ENCODE measurements at places on chromosomes 1 and 21.

GRCh38 chr1:19650416-19651140 lies 6.5 kb downstream of the NBL1 start:
- no peak for DNase-seq

GRCh38 chr1:224407571-224408293 lies 26.9 kb downstream of the WDR26 start:
- no peak for DNase-seq

DNA sequence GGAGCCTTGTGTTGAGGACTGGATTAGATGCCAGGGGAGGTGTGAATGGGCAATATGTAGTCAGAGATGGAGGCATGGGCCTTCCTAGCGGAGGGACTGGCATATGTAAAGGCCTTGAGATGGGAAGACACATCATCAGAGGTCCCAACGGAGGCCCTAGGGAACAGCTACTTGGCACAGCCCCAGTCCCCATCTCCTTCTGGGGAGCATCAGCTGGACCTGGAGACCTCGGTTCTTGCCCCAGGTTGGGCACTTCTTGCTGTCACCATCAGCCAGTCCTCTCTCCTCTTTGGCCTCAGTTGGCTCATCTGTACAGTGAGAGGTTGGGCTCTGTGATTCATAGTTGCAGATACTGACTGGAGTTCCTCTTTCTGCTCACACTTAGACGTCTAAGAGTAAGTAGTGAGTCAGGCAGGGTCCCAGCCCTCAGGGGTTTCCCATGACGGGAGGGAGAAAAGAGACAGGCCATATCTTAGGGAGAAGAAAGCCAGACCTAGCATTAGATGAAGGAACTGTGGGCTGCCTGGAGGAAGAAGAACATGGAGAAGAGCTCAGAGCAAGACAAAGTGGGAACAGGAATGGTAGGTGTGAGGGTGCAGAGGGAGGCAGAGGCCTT lies 3.4 kb upstream of the MARCKSL1 start:
- no peak for DNase-seq

- peak; percentile 54 for DNase-seq
Measured at GRCh38 chr1:44433209-44433608, 28.2 kb downstream of the RNF220 start.

- no peak for DNase-seq
Measured at GRCh38 chr1:39001516-39002421, 10.7 kb downstream of the AKIRIN1 start.
